ENCODE measurements at places on chromosomes 7 and 10.

DNA sequence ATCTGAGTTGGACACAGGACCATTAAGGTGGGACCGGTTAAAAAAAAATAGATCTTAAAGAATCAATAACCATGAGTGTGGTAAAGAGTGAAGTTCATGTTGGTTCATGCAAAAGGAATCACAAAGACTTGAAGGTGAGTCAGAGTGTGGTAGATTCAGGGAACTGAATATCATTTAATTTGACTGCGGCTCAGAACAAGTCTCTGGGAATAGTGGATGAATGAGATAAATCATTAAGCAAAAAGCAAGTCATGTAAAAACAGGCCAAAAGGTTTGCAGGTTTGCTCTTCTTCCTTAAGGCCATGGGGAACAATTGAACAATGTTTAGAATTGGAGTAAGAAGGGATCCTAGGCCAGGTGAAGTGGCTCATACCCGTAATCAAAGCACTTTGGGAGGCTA, 385.8 kb downstream of the ETV1 start:
- no peak for DNase-seq

- no peak for DNase-seq
Measured at GRCh38 chr7:122438006-122438405, 133.5 kb upstream of the FEZF1 start.

GRCh38 chr7:98317366-98318040, 36.0 kb downstream of the BRI3 start:
- no peak for DNase-seq

- DNase-seq, result no peak
Measured at GRCh38 chr10:359093-359492, 223.8 kb downstream of the ZMYND11 start.

- DNase-seq, result no peak
Measured at GRCh38 chr10:78354101-78354500, 320.4 kb downstream of the RPS24 start.

GRCh38 chr10:47353351-47353750, 5.2 kb downstream of the RBP3 start:
- no peak for DNase-seq

DNA sequence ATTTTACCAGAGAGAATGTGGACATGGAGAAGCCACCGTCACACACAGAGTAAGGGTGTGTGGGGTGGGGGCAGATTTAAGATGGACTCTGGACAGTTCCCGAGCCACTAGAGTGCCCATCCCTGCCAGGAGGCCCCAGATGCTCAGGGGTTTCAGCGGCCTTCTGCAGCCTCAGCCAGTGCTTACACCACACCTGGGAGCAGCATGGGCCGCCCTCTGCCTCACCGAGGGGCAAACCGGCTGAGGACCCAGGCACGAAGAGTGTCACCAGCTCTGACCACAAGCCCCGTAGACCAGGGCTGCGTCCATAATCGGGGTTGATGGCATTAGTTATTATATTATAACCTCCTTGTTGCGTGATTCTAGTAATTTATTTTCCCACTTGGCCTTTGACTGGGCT, 6.7 kb upstream of the MNX1 start:
- DNase-seq, result no peak

DNA sequence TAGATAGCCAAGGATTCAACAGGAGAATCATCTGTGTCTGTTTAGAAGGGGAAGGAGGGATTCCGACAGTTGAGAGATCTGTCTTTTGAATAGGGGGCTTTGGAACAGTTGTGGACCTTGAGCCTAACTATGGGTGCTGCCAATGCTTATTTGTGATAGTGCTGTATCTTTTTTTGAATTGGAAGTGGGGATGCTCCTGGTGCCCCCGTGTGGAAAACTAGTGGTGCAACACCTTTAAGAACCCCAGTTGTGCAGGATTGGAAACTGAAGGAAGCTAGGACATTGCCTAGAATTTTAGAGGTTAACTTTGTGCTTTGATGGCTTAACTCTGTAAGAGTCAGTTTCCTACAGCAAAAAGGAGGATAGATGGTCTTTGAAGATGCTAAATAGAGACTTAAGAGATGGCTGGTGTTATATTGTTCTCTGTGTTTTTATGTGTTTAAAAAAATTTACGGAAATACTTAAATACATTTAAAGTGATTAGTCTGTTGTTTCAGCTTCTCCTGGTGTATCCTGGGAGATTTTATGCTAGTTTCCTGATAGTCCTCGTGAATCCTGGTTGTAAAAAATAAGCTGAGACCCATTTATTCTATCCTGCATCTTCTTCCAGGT, 69.3 kb downstream of the AP3M1 start:
- no peak for DNase-seq

DNA sequence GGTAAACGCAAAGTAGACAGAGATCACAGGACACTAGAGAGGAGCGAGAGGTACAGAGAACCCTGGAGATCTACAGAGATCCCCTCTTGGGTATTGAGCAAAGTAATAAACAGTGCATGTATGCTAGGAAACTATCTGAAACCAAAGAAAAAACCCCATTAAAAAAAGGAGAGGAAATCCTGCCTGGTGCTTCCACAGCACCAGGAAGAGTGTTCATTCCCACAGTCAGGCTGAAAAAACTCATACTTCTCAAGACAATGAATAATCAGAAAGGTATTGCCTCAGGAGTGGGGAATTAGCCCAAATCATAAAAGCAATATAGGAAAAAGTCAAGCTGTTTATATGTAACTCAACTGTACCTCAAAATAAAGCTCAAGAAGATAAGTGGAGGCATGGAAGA, 59.1 kb downstream of the ANKRD26 start:
- DNase-seq, result no peak

GRCh38 chr10:116371737-116372136, 47.5 kb downstream of the CCDC172 start:
- DNase-seq, result no peak

GRCh38 chr10:78775891-78776290, 292.9 kb upstream of the ZMIZ1 start:
- DNase-seq, result no peak

DNA sequence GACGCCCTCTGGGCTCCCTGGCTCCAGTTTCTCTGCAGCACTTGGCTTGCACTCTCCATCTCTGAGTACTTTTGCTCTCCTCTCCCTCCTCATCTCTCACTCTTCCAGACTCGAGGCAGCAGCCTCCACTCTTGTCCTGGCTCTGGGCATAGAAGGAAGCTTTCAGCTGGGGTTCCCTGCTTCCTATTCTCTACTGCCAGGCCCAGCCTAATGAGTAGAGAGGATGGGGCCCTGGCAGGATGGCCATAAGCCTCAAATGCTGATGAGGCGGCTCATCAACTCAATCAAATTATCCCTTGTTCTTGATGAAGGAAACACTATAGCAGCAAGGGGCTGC, 55.8 kb downstream of the NEURL1 start:
- DNase-seq, result no peak

DNA sequence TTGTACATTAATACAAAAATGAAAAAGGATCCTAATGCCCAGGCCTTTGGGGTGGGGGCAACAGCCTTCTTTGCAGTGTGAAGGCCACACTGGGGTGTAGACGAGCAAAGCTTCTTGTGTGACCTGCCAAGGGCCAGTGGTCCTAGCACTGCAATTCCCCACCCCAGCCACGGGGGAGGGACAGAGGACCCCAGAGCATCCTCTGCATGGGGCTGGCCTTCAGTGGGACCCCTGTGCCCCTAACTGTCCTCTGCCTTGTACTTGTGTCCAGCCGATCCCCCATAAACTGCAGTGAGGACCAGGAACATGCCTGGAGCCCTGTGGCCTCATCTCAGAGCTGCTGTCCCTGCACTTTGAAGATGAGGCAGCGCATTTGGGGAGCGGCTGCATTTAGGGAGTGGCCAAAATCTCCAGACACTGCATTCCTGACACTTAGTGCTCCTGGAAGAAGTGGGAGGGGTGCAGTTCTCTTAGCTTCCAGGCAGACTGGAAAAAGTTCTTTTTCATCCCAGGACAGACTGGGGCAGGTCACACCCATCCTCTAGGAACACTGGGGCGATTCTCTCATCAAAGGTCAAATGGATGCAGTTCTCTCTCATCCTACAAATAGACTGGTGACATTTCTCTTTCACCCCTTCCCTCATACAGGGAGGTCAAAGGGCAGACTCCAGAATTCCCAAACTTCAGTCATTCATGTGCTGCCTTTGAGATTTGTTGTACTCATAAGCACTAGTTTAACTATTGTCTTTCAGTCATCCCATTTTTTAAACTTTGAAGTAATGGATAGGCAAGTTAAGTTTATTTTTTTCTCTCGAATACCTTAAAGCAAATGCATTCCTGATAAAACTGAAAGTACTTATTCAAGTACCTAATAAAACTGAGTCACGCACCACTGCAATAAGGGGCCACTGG, 922 bp upstream of the MYO1G start:
- DNase-seq, result no peak

GRCh38 chr10:120477021-120477742, 20.2 kb downstream of the PLPP4 start:
- no peak for DNase-seq

GRCh38 chr7:135742371-135742770, 6.2 kb downstream of the FAM180A start:
- no peak for DNase-seq

DNA sequence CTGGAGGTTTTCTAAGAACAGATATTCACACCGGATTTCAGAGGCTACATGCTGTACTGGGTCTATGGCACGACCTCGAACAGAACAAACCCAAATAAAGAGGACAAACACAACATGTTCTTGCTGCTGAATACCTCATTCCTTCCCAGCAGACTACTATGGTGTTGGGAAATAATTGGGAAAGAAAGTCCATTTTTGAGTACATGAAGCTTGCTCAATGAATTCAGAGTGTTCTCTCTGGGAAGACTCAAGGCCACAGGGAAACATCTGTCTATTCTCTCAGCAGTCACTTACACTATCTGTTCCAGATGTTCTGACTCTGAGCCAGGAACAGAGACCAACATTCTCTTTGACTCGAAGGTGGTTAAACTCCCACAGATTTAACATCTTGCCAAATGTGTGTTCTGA, 30.9 kb downstream of the LAMB1 start:
- no peak for DNase-seq

DNA sequence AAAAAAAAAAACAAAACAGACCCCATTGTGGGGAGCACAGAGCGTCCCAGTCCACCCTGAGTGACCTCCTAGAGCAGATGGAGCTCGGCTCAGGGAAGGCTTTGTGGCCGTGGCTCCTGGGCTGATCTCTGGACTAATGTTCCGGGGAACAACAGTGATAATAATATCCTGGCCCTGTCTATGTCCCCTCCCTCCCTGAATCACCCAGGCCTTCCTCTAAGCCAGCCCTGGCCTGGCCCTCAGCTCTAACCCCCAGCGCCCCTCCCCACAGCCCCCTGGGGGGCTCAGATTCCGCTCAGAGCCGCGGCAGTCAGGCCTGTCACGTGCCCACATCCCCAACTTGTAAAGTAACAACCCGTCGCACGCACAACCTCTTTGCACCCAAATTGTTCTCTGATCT, 48.3 kb downstream of the MICALL2 start:
- DNase-seq, result no peak

DNA sequence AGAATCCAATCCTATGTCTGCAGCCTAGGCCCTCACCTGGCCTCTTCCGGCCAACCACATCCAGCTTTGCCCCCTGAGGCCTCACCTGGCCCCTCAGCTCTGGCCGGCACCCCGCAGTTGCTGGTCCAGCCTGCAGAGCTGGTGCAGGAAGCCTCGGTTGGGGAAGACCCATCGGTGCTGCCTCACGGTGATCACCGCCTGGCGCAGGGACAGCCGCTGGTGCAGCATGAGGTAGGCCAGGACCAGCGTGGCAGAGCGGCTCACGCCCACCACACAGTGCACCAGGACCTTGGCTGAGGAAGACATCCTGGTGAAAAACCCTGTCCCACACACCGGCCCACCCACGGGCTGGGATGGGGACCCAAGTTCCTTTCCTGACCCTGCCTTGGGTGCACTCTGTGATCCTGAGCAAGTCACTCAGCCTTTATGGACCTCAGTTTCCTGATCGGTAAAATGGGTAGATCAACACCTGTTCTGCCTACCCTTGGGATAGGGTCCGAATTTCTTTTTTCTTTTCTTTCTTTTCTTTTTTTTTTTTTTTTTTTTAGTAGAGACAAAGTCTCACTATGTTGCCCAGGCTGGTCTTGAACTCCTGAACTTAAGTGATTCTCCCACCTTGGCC, 5.8 kb upstream of the SAMD8 start:
- no peak for DNase-seq

- no peak for DNase-seq
Measured at GRCh38 chr7:107035446-107035845, 9.1 kb upstream of the PRKAR2B start.

GRCh38 chr10:77737608-77738007, 100.0 kb upstream of the KCNMA1 start:
- no peak for DNase-seq

DNA sequence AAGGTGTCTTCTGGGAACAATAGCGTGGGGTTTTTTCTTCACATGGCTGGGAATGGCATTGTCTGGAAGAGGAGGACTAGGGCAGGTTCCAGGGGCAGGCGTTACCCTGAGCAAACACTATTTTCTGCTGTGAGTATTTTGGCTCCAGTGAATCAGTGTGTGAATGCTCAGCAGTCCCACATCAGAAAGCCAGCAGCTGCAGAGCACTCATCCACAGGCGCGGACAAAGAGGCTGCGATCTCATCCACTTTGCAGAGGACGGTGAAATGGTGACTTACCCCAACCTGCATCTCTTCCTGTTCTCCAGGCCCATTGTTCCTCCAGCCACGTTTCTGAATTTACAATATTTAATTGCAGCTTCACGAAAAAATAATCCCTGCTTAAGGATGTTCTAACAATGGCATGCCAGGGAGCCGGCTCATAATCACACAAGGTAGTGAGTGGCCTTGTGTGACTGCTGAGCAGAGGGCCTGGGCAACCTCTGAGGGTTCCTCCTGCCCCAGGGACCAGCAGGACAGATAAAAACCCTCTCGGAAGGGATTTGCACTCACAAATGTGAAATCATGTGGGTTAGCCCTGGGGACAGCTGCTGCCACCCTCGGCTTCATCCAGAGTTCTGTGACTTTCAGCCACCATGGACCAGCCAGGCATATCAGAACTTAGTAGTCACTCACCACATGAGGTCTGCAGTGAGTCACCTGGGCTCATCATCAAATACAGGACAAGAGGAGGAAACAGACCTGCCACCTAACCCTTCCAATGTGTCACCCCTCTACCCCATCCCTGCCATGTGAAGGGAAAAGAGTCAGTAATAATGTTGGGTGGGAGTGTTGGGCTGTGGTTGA, 65.0 kb upstream of the EN2 start:
- no peak for DNase-seq

- DNase-seq, result no peak
Measured at GRCh38 chr10:59958882-59959281, 52.5 kb upstream of the CCDC6 start.

GRCh38 chr7:36306222-36306621, 83.4 kb upstream of the ANLN start:
- no peak for DNase-seq

GRCh38 chr10:108783897-108784296, 1139.4 kb downstream of the XPNPEP1 start:
- DNase-seq, result no peak

GRCh38 chr10:49738616-49739360, 23.3 kb downstream of the OGDHL start:
- no peak for DNase-seq

DNA sequence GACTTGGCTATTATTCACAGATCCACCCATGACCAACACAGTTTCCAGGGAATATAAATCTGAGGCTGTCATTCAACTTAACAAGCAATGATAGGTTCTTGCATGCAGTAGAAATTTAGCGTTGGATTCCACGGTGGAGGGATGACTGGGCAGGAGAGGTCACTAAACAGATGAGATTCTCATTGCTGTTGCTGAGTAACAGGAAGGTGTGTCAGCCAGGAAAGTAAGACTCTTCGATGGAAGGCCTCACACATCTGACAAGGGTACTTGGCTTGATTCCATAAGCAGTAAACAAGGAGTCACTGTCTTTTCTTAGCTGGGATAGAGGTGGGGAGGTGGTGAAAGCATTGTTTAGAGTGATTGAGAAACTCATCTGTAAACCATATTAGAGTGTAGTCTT, 1152.0 kb downstream of the SORCS3 start:
- no peak for DNase-seq
